ENCODE measurements at places on chromosomes 2 and 18. TPM values are rescaled to one million over a fixed set of nuclear protein-coding genes. Genes with fewer than 3 reads are reported as not detected.

DNA sequence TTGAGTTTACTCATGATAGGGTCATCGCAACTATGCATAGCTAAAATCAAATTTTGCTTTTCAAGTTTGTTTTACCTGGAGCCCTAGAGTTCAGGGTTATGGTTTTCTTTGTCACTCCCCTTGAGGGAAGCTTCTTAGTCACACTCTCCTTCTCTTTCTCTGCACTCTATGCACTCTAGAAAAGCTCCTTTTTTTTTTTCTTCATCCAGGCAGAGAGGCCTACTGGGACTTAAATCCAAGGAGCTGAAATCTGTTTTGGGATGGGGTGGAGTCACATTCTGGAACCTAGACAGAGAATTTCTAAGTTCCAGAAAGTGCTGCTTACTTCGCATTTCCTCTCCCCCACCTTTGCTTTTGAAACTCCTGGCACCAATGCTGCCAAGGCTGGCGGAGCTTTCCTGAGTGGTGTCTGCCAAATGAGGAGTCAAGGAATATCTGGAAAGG lies 19.1 kb upstream of the IL18R1 start:
- peak; percentile 23 for DNase-seq

DNA sequence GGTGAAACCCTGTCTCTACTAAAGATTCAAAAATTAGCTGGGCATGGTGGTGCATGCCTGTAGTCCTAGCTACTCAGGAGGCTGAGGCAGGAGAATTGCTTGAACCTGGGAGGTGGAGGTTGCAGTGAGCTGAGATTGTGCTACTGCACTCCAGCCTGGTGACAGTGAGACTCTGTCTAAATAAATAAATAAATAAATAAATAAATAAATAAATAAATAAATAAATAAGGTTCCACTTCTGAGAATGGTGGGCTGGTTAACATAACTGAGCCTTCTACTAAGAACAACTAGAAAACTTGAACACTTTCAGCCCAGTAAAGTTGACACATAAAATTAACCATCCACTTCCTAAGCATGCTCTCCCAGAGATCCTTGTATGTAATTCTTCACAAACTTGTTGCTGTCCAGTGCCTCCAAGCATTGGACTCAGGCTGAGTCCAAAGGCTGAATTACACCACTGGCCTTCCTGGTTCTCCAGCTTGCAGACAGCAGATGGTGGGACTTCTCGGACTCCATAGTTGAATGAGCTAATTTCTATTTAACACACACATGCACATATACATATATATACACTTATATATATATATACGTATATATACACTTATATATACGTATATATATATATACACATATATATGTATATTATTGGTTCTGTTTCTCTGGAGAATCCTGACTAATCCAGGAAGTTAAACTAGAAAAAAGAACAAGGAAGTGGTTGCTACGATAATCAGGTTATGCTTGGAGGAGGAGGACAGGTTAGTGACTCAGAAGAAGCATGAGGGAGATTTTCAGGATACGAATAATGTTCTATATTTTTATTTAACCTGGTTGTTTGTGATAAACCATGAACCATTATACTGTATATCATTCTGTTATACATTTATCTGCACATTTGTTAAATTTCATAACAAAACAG lies 348.8 kb downstream of the METTL4 start:
- no peak for DNase-seq

GRCh38 chr2:143258126-143258892 lies 129.1 kb downstream of the ARHGAP15 start:
- DNase-seq: no peak

The MSH6 gene
- total RNA-seq: 53.0 TPM

The MYO1B gene
- total RNA-seq: 131 TPM

GRCh38 chr18:3655254-3656050 lies 205.5 kb downstream of the TGIF1 start:
- no peak for DNase-seq

GRCh38 chr2:120939595-120940318 lies 204.1 kb downstream of the GLI2 start:
- no peak for DNase-seq

DNA sequence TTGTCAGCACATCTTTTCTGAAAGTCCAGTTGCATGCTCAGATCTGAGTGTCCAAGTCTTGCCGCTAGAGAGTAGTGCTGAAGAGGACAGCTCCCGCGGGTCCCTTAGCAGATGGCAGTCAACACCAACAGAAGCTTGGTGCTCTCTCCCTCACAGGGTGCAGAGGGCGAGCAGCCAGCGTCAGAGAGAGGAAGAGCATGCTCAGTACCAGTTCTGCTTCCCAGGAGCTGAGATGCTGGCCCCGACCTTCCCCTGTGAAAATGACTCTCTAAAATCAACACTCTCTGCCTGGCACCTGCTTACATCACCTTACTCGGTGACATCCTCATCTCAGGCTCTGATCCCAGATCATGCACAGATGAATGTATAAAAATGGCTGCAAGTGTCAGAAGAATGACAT lies 86.0 kb upstream of the TWIST2 start:
- DNase-seq: peak; percentile 30

The DPYSL5 gene
- total RNA-seq: not detected

GRCh38 chr2:8324164-8324856 lies 357.5 kb upstream of the ID2 start:
- no peak for DNase-seq

- DNase-seq: no peak
Measured at GRCh38 chr18:22650247-22650646, 232.5 kb upstream of the CTAGE1 start.

DNA sequence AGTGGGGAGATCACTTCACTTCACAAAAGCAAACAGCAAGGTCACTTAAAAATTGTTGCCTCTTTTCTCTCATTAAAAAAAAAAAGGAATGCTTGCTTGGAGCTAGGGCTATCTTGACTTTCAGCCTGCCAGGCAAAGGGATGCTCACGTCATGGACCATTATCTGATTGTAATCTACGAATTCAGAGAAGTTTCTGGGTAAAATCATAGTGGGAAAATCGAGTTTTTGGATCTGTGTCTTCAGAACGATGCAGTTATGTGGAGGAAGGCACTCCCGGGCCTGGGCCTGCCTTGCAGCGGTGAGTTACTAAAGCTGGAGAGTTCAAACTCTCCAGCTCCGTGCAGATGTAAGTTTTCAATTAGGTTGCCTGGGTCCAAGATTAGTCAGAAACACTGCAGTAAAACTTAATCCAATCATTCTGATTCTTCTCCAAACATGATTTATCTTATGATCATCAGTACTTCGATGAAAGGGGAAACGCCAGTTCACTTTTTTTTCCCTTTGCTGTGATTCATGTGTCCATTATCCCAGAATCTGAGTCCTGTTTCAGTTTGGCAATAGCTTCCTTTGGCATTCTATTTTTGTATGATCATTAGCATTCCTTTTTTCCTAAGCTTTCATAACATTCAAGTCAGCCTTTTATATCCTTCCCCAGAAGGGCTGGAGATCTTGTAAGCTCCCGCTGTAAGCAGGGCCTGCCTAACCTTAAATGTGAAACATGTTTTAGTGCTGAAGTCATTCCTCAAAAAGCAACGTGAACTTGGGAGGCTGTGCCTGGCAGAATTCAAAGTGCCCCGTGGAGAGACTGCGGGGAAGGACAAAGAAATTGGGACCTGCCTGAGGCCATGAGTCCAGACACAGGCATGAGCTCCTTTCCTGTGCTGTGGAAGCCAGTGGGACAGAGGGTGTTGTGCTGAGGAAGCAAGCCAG lies 119.3 kb upstream of the TWIST2 start:
- no peak for DNase-seq

The RESP18 gene
- not detected for total RNA-seq

DNA sequence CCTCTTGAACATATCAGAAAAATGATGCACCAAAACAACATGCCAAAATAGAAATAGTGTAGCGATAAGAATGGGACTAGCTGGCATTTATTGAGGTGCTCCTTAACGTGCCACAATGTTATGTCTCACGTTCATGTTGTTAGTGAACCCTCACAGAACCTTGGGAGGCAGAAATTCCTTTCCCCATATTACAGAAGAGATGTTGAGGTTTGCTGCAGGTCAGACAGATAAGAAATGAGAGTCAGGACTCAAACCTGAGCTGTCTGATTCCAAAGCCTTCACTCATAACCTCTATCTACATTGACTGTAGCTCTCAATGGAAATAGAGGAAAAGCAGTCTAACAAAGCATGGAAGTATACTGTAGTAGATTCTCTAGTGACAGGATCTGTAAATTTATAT lies 163.3 kb upstream of the STK17B start:
- no peak for DNase-seq

DNA sequence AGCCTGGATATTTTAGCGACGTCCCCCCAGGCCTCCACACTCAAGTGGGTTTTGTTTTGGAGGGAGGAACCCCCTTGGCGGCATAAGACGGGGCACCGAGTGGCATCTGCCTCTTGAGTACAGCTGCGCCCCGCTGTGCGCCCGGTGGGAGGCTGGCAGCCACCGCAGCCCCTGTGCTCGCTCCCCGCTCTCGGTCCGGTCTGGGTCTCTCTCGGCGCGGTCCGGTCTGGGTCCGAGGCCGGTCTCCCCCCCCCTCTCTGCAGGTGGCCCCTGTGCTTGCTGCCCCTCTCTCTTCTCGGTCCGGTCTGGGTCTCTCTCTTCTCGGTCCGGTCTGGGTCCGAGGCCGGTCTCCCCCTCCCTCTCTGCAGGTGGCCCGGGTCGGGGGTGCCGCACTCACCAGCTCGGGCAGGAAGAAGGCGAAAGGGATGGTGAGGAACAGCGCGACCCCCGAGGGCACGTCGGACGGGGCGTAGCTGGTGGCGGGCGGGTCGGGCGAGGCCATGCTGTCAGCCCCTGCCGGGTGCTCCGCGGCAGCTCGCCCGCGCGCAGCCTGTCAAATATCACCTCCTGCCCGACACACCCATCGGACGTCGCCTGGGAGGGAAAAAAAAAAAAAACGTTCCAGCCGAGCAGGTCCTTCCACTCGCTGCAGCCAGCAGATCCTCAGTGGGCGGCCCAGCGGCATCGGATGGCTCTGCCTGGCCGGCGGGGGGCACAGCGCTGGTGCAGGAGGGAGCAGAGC lies at the start of gene MALL:
Gene MALL (minus strand): TSS at position 532 of the 742 bp plus-strand sequence. CDS start 30 bp downstream, at position 502.
- peak; percentile 51 for DNase-seq
